ENCODE measurements at places on chromosomes 3 and 15.

DNA sequence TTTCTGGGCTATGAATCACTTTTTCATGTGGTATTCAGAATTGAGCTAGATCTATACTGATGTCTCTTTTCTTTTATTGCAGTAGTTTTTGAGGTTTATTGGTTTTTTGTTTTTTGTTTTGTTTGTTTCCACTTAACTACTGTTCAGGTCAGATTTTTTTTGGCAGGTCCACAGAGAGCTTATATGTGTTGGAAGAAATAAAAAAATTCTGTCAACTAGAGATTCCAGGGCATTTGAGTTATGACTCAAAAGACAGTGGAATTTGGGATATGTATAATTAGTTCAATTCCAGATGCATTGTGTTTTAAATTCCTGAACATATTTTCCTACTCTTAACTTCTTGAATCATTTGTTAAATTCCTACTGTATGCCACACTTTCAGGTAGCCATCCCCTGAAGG is 727.2 kb downstream of the SI start:
- DNase-seq = no peak

DNA sequence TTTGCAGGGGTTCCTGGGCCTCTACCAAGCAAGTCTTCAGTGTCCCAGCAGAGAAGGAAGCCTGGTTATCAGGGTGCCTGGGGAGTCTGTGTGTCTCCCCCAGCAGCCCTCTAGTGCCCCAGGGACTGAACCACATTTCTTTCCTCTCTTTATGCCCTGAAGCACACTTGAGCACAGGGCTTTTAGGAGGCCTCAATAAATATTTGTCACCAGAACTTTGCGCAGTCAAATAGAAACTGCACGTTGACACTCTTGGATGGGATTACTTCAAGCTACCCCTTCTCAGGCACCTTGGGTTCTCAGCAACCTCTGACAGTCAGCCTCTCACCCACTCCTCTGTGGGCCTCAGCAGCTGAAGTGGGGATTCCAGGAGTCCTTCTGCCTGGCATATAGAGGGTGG is 226.6 kb upstream of the HES1 start:
- no peak for DNase-seq

DNA sequence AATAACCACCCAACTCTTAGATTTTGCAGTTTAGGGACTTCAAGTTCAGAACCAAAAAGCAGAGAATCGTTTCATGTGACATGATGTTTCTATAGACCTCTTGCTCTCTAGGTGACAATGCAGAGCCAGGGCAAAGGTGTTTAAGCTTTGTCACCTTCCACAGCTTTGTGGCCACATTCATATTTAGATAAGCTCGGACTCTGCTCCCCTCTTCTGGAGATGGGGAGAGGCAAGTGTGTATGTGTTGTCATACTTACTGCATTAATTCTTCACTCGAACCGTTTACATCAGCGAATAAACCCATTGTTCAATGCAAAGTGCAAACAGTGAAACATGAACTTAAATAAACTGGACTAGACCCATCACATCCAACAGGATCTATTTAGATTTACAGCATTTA is 33.2 kb downstream of the ST3GAL6 start:
- DNase-seq = no peak

GRCh38 chr3:52404391-52404790 is 40.5 kb downstream of the SEMA3G start:
- no peak for DNase-seq

GRCh38 chr3:79726786-79727185 is 41.0 kb downstream of the ROBO1 start:
- no peak for DNase-seq

GRCh38 chr15:40873694-40874561 is at the start of gene RHOV:
RHOV (minus strand) TSS chr15:40874234; CDS start chr15:40874139, 95 bp downstream.
- DNase-seq = no peak

DNA sequence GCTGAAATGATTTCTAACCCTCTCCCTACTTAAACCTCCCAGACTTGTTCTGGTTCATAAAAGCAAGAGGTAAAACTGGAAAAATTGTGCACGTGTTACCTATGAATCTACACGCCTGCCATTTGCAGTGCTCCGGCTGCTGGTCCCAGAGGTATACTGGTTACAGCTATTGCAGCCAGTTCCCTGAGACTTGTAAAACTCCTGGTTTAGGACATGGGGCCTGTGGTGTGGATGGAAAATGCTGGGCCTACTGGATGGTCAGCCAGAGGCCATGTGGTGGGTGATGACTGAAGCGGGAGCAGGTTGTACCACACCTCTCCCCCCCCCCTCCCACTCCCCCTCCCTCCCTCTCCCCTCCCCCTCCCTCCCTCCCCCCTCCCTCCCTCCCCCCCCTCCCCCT is 45.0 kb downstream of the SENP2 start:
- no peak for DNase-seq

- DNase-seq = no peak
Observed at GRCh38 chr3:149620291-149621020, 37.4 kb downstream of the WWTR1 start.

DNA sequence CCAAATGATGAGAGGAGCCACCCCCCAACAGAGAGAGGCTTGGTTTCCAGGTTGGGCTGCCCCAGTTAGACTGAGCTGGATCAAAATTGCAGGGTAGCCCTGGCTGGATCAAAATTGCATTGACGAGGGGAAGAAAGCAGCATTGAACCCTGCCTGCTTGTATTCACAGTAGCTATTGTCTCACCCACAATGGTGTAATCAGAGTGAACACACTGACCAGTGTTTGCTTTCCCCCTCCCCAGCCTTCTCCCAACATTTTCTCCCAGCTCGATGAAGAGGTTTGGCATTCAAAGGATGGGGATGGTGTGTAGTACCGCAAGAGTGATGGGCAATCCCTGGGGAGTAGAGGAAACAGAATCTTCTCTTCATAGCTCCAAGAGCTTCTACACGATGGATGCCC is 223.8 kb downstream of the ADAMTS9 start:
- peak; percentile 72 for DNase-seq

GRCh38 chr3:196063049-196063448 is 18.8 kb downstream of the TFRC start:
- DNase-seq = no peak

GRCh38 chr3:156605686-156606605 is 51.0 kb upstream of the SSR3 start:
- DNase-seq = peak; percentile 50

- no peak for DNase-seq
Observed at GRCh38 chr3:43094851-43095250, 11.0 kb downstream of the POMGNT2 start.

DNA sequence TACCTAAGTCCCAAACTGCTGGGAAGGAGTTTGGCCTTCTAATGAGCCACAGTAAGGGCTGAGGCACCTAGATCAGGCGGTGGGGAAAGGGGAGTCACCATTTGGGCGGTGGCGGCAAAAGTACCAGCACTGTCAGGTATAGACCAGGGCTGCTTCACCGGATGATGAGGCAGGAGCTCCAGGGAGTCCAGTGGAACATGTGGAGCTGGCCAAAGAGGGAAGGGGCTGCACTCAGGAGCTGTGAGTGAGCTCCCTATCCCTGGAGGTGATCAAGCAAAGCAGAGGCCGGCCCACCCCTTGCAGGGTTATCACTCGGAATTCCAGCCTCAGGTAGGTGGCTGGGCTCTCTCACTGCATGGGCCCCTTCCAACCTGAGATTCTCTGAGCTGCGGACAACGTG is 108.4 kb downstream of the SEC22A start:
- DNase-seq = no peak

Data from midbrain (tissue), 1 donor.